ENCODE measurements at places on chromosomes 7 and 10. TPM values are rescaled to one million over a fixed set of nuclear protein-coding genes. Genes with fewer than 3 reads are reported as not detected.

ELN gene
- 0.15 TPM for total RNA-seq

GIMAP5 gene
- not detected for total RNA-seq

ATAD1 gene
- total RNA-seq, result 41.7 TPM

MEST gene
- total RNA-seq, result 39.0 TPM

MIOS gene
- total RNA-seq, result 20.6 TPM

CABCOCO1 gene
- 0.46 TPM for total RNA-seq

ERVW-1 gene
- not detected for total RNA-seq

Measured in A549 treated with AZD2906 at 1 μM for 4 hours (cell line).